ENCODE measurements at places on chromosomes 5 and 9.

GRCh38 chr9:115367780-115368525 lies 250.0 kb upstream of the TNC start:
- no peak for DNase-seq

- DNase-seq, result no peak
These were observed 6.5 kb downstream of the CYSTM1 start for GRCh38 chr5:140181525-140181924.

- DNase-seq, result no peak
These were observed 3.0 kb upstream of the PCDH1 start for GRCh38 chr5:141880961-141881801.

DNA sequence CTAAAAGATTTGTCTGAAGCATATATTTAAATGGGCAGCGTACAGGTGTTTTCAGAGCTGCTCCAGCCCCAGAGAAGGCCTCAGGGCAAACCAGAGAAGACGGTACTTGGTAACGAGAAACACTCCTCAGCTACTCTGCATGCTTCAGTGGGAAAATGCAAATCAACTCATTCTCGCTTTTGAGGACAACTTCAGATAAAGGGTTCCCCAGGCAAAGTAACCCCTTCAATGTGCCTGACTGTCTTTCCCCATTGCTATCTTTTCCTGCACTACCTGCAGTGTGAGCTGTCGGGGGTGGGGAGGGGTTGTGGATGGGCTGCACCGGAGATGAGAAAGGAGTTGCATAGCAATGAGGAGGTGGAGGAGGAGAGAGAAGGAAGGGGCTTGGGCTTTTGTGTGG lies 339.7 kb upstream of the CLINT1 start:
- no peak for DNase-seq

- DNase-seq, result no peak
These were observed 113.5 kb downstream of the RORB start for GRCh38 chr9:74610523-74611061.

DNA sequence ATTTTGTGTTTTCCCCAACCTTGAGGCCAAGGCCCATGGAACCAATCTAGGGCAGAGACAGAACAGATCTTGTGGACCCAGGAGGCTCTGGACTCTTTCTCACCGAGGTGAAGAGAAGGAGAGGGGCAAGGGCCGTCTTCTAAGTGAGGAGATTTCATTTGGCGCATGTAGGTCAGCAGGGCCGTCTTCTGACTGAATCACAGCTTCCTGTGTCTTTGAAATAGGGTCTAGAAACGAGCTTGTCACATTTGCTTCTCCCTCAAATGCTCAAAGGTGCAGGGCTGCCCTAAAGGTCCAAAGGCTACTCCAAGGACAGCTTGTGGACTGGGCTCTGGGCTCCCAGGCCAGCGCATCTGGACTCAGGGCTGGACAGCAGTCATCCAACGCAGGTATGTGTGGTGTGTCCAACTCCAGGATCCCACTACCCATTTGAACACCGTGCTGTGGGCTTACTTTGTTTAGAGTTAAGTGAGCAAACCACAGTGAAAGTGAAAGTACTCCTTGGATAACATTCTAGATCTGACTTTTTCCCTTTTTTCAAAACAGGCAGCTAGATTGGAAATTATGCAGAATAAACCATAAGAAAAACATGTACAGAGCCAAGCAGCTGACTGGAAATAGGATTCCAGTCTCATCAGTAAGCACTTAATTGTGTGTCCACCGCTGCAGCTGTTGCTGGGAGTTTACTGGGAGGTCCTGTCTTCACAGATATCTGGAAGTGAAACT lies 357.0 kb downstream of the GADD45G start:
- no peak for DNase-seq

DNA sequence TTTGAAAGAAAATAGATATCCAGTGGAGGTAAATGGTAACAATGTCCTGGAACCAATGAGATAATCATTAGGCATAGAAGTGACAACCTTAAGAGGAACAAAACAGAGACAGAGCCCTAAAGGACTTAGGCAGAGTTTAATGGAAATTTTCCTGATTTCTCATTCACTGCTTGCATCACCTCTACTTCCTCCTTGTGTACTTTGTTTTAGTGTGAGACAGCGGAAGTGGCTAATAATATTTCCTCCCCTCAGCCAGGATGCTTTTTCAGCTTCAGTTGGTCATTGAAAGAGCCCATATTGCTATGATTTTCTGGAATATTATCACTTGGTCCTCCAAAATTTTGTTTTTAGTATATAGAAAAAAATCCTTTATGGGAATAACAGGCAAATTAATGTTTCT lies 153.4 kb upstream of the MPDZ start:
- no peak for DNase-seq

DNA sequence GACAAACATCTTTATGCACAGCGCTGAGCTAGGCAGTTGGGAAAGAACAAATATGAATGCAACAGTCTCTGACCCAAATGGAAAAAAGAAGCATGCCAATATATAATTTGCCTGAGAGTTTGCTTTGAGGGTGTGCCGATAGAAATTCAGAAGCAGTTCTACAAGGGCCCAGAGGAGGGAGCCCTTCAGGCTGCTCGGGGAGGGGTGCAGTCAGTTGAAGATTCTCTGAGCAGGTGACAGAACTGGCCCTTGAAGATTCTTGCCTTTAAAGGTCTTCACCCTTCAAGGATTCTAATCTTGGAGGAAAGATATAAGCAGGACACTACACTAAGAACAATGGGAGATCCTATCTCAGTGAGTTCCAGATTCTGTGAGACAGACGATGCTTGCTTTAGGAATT lies 3.7 kb upstream of the PAPPA start:
- no peak for DNase-seq

DNA sequence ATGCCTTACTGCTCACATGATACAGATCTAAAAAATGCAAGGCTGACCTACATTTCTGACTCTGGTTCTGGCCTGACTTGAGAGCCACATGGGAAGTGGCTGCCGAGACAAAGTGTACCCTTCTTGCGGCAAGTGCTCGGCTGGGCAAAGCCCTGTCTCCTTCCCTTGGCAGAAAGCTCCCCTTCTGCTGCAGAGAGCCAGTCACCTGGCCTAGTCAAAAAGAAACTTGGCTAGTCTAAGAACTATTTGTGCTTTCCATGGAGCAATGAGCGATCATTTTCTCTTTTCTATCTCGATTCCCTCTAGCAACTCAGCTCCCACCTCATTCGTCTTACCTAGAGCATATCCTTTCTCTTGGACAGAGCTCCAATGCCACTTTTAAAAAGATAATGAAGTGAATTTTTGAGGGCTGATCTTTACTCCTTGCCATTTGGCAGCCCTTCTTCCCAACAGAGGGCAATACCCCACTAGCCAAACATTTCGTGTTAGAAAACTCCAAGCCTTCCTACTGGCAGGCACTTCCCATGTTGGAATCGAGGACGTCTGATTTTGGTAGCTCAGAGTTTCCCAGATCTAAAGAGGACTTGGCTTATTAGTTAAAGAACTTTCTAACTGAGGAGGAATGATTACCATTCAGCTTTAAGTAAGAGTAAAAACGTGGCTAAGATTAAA lies 108.1 kb upstream of the PRRC1 start:
- no peak for DNase-seq

DNA sequence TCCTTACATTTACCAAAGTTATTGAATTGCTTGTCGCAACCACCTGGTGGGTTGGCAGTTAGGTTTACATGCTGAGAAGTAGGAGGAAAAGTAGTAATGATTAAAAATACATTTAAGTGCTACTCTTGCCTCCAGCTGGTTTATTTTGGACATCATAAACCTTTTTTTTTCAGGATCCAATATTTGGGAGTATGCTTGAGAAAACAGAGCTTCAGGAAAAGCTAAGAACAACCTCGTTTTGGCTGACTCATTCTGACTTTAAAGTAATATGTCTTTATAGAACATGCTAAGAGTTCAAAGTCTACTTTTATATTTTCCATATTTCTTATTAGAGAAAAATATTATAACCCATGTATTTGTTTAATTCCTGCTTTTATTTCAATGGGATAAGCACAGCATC lies 41.7 kb upstream of the BNC2 start:
- no peak for DNase-seq

GRCh38 chr9:71915495-71915894 lies 4.1 kb downstream of the C9orf85 start:
- DNase-seq, result no peak

GRCh38 chr5:38642189-38642911 lies 85.9 kb upstream of the LIFR start:
- no peak for DNase-seq

GRCh38 chr5:95812074-95812471 lies 10.5 kb downstream of the GLRX start:
- DNase-seq, result no peak

- DNase-seq, result no peak
These were observed 703 bp downstream of the ISCA1 start for GRCh38 chr9:86281593-86282076.

DNA sequence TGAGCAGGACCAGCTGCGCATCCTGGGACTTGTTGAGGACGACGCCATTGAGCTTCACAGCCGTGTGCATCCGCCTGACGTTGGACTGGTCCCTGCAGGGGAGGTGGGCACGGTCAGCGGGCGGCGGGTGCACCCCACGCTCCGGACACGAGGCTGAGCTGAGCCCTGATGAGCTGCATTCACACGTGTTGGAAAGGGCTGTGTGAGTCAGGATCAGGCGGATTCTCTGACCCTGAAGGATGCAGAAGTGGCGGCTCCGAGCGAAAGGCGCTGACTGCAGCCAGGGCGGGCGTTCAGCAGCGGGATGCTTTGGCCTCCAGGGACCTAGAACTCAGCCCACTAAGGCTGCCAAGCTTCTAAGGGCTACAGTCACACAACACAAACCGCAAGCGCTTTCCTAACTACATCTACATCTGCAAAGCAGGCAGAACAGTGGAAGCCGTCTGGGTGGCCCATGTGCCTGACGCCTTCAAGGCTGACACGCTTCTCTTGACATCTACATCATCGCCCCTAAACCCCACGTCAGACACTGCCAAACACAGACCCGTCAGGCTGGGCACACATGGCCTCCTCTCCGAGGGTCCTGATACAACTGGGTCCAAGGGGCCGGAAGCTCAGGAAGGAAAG lies 44.9 kb downstream of the NKD2 start:
- no peak for DNase-seq

DNA sequence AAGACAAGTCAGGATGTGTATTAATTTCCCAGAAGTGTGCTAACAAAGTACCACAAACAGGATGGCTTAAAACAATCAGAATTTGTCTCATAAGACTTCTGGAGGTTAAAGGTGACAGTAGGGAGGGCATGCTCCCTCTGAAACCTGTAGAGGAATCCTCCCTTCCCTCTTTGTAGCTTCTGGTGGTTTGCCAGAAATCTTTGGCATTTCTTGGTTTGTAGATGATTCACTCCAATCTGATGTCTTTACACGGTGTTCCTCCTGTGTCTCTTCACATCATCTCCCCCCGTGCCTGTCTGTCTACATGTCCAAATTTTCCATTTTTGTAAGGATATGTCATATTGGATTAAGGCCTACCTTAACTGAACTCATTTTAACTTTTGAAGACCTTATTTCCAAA lies 471.5 kb downstream of the ZNF608 start:
- DNase-seq, result no peak

DNA sequence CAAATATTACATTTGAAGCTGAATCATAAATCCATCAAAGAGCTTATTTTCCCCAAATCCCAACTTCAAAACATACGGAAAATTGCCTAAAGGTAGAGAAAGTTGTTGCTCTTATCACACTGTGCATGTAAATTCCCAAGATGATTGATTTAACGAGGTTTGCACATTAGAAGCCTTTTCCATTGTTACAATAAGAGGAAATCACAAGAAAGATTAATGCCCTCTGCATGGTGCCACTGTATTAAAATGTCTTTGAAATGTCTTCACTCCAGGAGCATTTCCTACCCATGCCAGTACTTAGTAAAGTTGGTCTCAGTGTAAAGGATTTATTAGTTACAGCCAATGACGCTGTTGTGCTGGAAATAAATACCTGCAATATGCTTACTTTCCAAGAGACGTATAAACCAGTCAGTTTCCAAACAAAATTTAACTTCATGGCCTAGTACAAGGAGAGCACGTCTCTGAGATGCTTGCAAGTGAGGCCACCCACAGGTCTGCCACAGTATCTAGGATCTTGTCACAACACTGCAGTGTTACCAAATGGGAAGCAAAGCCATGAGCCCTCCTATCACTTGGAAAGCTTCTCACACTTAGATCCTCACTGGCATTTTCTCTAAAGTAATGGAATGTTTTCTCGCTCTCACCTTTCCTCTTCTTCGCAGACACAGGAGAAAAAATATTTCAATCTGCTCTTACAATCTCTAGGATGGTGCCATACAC lies 112.4 kb downstream of the CETN3 start:
- DNase-seq, result no peak

DNA sequence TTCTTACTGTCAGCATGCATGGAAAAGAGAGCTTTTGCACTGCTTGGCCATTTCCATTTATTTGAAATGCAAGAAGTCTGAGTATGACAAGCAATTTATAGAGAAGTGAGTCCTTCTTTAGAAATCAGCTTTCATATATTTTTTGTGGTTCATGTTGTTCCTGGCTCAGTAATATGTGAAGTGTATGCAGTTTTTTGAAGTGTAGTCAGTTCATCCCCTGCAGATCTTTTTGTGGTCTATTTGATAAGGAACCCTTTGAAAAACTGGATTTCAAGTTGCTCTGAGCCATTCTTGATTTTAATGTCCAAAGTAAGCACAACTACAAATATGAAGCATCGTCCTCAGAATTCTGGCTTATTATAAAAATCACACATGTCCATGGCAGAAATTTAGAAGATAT lies 294.1 kb upstream of the SMC2 start:
- no peak for DNase-seq
